ENCODE measurements at places on chromosomes 2 and 18. TPM values are rescaled to one million over a fixed set of nuclear protein-coding genes. Genes with fewer than 3 reads are reported as not detected.

AMER3 gene
- total RNA-seq = not detected

ZFP36L2 gene
- total RNA-seq = 238 TPM

STARD6 gene
- total RNA-seq = not detected

KCNJ3 gene
- not detected for total RNA-seq

MEP1B gene
- not detected for total RNA-seq

COBLL1 gene
- total RNA-seq = 36.2 TPM

IL36A gene
- not detected for total RNA-seq

CCDC138 gene
- 1.4 TPM for total RNA-seq

CTAGE1 gene
- total RNA-seq = not detected

IL36RN gene
- total RNA-seq = 7.7 TPM

CSRNP3 gene
- 6.5 TPM for total RNA-seq

PLCL1 gene
- 2.6 TPM for total RNA-seq

DNA sequence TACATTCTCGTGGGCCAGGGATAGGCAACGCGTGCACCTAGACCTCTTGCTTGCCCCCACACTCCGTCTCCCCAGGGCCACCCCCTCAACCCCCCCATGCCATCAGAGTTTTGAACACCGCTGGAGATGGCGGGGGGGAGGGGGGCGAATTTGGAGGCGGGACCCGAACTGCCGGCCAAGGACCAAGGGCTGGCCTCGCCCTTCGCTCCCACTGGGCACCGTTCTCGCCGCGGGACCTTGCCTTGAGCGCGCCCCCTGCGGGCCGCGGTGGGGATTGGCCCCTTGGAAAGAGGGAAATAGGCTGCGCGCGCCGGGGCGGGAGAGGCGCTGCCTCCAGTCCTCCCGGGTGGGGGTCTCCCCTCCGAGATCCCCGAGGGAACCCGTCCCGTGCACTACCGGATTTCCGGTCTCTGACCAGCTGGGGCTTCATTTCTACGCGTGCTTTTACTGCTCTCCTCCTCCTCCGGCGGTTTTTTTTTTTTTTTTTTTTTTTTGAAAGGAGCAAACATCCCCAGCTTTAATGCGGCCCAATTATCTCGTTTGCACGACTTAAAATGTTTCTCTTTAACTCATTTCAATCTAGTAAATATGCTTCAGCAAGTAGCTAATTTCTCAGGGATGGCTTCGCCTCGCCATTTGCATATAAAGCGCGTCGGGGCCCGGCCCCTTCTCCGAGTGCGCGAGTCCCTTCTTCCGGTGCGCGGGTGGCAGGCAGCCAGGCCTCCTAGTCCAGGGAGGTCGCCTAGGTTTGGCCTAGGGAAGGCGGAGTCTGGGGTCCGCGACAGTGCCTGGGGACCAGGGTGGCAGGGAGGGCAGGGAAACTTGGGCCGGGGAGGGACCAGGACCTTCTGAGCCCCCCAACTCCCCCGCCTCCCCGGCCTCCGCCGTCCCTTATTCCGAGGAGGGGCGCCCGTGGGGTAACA lies 10.0 kb upstream of the GBX2 start:
- no peak overlapping the region for H3K27ac ChIP-seq
- peaks cover 91% of the 10 kb centered on the region for H3K27me3 ChIP-seq
- peak overlapping the region; percentile 34 for H3K4me3 ChIP-seq
- H3K36me3 ChIP-seq = no peaks in the 10 kb centered on the region
- peak; percentile 77 for DNase-seq
- peaks cover 28% of the 10 kb centered on the region for H3K4me1 ChIP-seq

GRCh38 chr2:114056294-114057143 lies 166.6 kb downstream of the ACTR3 start:
- H3K4me1 ChIP-seq = no peaks in the 10 kb centered on the region
- DNase-seq = no peak
- no peak overlapping the region for H3K27ac ChIP-seq
- H3K36me3 ChIP-seq = no peaks in the 10 kb centered on the region
- H3K27me3 ChIP-seq = no peaks in the 10 kb centered on the region

DNA sequence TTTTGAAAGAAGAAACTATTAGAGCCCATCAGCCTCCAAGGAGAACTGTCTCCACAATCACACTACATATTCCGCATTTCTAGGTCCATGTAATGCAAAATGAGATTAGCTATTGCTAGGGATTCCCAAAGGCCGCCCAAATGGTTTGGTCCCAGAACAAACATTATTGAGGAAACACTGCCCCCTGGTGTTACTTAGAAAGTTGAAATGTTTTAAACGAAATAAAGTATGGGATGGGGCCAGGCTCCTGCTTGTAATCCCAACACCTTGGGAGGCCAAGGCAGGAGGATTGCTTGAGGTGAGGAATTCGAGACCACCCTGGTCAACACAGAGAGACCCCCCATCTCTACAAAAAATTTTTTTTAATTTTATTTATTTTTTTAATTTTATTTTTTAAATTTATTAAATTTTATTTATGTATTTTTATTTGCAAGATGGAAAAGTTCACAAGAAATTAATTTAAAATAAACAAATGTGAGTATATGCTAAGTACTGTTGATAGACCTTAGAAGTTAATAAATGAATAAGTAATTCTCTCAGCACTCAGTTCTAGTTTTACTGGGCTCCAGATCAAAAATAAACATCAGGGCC lies 5.5 kb downstream of the NHEJ1 start:
- no peaks in the 10 kb centered on the region for H3K27me3 ChIP-seq
- H3K4me1 ChIP-seq = peaks cover 6% of the 10 kb centered on the region
- H3K27ac ChIP-seq = no peak overlapping the region

GRCh38 chr2:176096243-176096985 lies 3.2 kb upstream of the HOXD12 start:
- H3K27ac ChIP-seq = no peak overlapping the region
- H3K4me1 ChIP-seq = peaks cover 61% of the 10 kb centered on the region
- H3K36me3 ChIP-seq = no peaks in the 10 kb centered on the region
- no peak for DNase-seq
- peak overlapping the region; percentile 47 for H3K4me3 ChIP-seq
- H3K27me3 ChIP-seq = peaks cover 100% of the 10 kb centered on the region

DNA sequence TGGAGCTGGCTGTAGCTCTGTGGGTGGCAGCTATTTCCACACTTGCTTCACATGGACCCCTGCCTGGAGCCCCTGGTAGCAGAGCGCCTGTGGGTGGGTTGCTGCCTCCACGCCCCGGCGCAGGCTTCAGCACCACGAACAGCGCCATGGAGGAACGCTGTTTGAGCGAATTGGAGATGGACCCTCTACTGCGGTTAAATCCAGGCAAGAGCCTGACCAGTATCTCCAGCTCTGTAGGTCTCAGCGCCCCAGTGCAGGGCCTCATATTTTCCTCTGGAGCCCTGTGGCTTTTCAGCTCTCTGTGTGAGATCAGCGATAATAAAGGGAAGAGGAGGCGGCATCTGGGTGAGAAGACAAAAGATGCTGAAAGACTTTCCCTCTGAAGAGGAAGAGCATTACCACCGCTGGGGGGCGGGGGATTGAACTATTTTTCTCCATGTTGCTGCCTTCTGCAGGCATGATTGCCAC lies 12.0 kb downstream of the ONECUT2 start:
- peaks cover 72% of the 10 kb centered on the region for H3K27me3 ChIP-seq
- no peaks in the 10 kb centered on the region for H3K36me3 ChIP-seq
- no peak overlapping the region for H3K4me3 ChIP-seq

GRCh38 chr2:55846426-55846825 lies 77.2 kb downstream of the EFEMP1 start:
- peaks cover 8% of the 10 kb centered on the region for H3K4me1 ChIP-seq
- H3K36me3 ChIP-seq = no peaks in the 10 kb centered on the region
- no peaks in the 10 kb centered on the region for H3K27me3 ChIP-seq
- H3K27ac ChIP-seq = no peak overlapping the region
- no peak for DNase-seq
- H3K4me3 ChIP-seq = no peak overlapping the region

- H3K4me3 ChIP-seq = no peak overlapping the region
- DNase-seq = no peak
- H3K27me3 ChIP-seq = no peaks in the 10 kb centered on the region
- no peaks in the 10 kb centered on the region for H3K4me1 ChIP-seq
- no peak overlapping the region for H3K27ac ChIP-seq
These were observed 25.3 kb upstream of the TACR1 start for GRCh38 chr2:75224636-75225094.

DNA sequence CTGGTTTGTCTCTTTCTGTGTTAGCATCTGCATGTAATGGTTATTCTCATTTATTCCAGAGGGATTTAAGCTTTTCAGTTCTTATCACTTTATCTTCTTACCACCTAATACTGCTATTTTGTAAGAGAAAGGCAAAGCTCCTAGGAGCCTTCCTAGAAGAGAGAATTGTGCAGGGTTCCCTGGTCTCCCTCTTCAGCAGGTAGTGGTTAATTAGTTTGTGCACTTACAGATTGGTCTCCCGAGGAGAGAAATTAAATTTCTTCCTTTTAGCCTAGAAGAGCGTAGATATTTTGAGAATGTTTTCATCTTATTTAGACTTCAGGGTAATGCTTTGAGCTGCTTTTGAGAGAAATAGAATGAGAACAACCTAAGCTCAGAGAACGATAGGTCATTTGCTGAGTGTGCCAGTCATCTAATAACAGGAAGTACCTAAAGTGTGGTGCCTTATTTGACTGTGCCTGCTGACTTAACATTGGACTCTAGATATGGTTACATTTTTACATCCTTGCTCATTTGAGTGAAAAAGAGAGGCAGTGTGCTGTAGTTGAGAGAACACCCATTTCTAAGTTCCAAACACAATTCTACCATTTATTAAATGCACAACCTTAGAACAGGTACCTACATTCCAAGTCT lies 651.4 kb downstream of the STK39 start:
- no peaks in the 10 kb centered on the region for H3K4me1 ChIP-seq
- no peak overlapping the region for H3K27ac ChIP-seq
- no peaks in the 10 kb centered on the region for H3K27me3 ChIP-seq

- no peak overlapping the region for H3K27ac ChIP-seq
- H3K4me1 ChIP-seq = no peaks in the 10 kb centered on the region
- peaks cover 11% of the 10 kb centered on the region for H3K27me3 ChIP-seq
- no peak overlapping the region for H3K4me3 ChIP-seq
- DNase-seq = no peak
These were observed 94.0 kb upstream of the ATP5MC3 start for GRCh38 chr2:175275539-175275938.

DNA sequence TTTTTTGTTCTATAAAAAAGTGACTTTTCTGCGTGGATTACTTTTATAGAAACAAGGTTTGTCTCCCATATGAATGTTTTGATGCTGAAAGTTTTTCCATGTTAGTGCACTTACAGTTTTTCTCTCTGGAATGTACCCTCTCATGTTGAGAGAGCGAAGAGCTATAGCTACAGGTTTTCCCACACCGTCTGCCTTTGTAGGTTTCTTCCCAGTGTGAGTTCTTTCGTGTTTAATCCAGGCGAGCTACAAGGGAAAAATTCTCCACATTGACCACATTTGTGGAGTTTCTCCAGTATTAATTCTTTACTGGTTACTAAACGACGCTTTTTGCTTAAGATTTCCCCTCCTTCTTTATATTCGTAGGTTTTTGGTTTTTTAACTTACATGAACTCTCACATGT lies 85.1 kb downstream of the ACSL3 start:
- no peaks in the 10 kb centered on the region for H3K4me1 ChIP-seq
- H3K4me3 ChIP-seq = no peak overlapping the region
- peaks cover 8% of the 10 kb centered on the region for H3K36me3 ChIP-seq
- no peak overlapping the region for H3K27ac ChIP-seq

GRCh38 chr2:179454443-179455171 lies 190.0 kb upstream of the SESTD1 start:
- no peak overlapping the region for H3K4me3 ChIP-seq
- no peaks in the 10 kb centered on the region for H3K27me3 ChIP-seq
- H3K27ac ChIP-seq = no peak overlapping the region

DNA sequence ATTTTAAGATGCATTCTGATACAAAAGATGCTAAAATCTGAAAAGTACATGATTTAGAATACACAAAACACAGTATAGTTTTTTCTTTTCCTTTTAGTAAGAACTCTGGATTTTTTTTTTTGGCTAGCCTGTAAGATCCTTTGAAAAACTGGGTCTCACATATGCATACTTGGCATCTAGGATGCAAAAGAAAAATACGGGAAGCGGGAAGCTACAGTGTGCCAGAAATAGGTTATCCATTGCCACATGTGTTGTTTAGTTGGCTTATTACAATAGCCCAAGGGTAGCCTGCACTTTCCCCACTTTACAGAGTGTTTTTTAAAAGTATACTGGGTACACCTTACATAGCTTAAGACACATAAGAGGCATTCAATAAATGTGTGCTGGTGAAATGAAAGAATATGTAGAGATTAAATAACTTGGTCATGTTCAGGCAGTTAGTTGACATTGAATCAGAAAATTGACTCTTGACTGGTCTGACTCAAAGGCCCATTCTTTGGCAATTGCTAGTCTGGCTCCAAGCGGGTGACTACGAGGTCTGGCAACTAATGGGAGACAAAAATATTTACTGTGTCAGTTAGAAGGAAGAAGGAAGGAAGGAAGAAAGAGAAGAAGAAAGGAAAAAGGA lies 286.8 kb upstream of the TRIB2 start:
- no peaks in the 10 kb centered on the region for H3K4me1 ChIP-seq
- no peak overlapping the region for H3K4me3 ChIP-seq
- H3K27me3 ChIP-seq = no peaks in the 10 kb centered on the region
- H3K36me3 ChIP-seq = no peaks in the 10 kb centered on the region
- H3K27ac ChIP-seq = no peak overlapping the region

DNA sequence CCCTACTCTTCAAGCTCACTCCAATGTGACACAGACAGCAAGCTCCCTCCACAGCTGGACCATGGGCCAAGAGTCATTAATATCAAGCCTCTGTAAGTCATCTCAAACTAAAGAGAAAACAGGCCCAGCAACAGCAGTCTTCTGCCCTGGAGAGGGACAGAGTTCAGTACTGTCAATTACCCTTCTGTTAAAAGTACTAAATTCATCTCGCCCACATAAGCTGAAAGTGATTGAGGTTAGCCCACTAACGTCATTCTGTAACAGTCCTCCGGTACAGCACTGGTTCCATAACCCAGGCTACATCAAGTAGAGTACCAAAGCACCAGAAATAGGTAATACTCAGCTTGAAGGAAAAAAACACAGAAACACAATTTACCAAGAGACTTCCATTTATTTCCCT lies 25.9 kb downstream of the THADA start:
- H3K36me3 ChIP-seq = peaks cover 61% of the 10 kb centered on the region
- H3K27me3 ChIP-seq = no peaks in the 10 kb centered on the region
- no peak for DNase-seq
- no peak overlapping the region for H3K27ac ChIP-seq
- H3K4me3 ChIP-seq = no peak overlapping the region
- no peaks in the 10 kb centered on the region for H3K4me1 ChIP-seq

- no peaks in the 10 kb centered on the region for H3K4me1 ChIP-seq
- H3K4me3 ChIP-seq = no peak overlapping the region
- no peaks in the 10 kb centered on the region for H3K36me3 ChIP-seq
- no peaks in the 10 kb centered on the region for H3K27me3 ChIP-seq
- H3K27ac ChIP-seq = no peak overlapping the region
These were observed 1386.3 kb downstream of the SUCLG1 start for GRCh38 chr2:83072767-83073166.

- no peak overlapping the region for H3K27ac ChIP-seq
- H3K4me1 ChIP-seq = no peaks in the 10 kb centered on the region
- H3K4me3 ChIP-seq = no peak overlapping the region
- DNase-seq = no peak
- no peaks in the 10 kb centered on the region for H3K27me3 ChIP-seq
- H3K36me3 ChIP-seq = no peaks in the 10 kb centered on the region
These were observed 46.7 kb downstream of the REEP1 start for GRCh38 chr2:86290596-86291327.

- no peaks in the 10 kb centered on the region for H3K36me3 ChIP-seq
- no peaks in the 10 kb centered on the region for H3K27me3 ChIP-seq
- H3K27ac ChIP-seq = no peak overlapping the region
- H3K4me1 ChIP-seq = peaks cover 4% of the 10 kb centered on the region
- no peak for DNase-seq
These were observed 22.8 kb upstream of the C1QL2 start for GRCh38 chr2:119181391-119181790.

All from suprapubic skin (tissue), 4 donors.